ENCODE measurements at places on chromosomes 16 and 17. TPM values are rescaled to one million over a fixed set of nuclear protein-coding genes. Genes with fewer than 3 reads are reported as not detected.

Gene DOC2A
- total RNA-seq = 8.1 TPM

DNA sequence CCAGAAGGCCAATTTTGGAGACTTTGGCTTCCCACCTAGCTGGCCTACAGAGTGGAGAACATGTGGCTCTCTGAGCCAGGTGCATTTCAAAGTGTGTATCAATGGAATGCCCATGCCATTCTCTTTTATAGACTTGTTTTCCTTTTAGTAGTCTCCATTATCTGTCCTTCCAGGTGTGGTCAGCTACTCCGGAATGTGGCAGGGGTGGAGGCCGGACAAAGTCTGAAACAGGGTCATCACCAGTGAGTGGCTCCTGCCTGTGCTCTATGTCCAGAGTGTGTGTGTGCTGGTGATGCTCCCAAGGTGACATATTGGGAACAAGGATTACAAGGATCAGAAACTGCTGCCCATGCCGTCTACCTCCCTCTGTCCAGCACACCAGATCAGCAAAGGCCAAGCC, 3.8 kb upstream of the TMEM220 start:
- peaks cover 8% of the 10 kb centered on the region for H3K4me1 ChIP-seq
- H3K4me3 ChIP-seq = no peak overlapping the region
- H3K36me3 ChIP-seq = no peaks in the 10 kb centered on the region
- peaks cover 26% of the 10 kb centered on the region for H3K27me3 ChIP-seq
- H3K27ac ChIP-seq = no peak overlapping the region

DNA sequence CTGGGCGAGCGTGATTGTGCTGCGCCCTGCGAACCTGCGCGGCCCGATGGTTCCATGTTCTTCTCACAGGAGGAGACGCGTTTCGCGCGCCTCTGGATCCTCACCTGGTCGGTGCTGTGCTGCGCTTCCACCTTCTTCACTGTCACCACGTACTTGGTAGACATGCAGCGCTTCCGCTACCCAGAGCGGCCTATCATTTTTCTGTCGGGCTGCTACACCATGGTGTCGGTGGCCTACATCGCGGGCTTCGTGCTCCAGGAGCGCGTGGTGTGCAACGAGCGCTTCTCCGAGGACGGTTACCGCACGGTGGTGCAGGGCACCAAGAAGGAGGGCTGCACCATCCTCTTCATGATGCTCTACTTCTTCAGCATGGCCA, 1.0 kb downstream of the FZD2 start:
- H3K36me3 ChIP-seq = no peaks in the 10 kb centered on the region
- peaks cover 43% of the 10 kb centered on the region for H3K4me1 ChIP-seq
- DNase-seq = peak; percentile 45
- peak overlapping the region; percentile 95 for H3K4me3 ChIP-seq

Gene HEATR9
- not detected for total RNA-seq

GRCh38 chr16:51143196-51143977, 7.7 kb downstream of the SALL1 start:
- H3K4me3 ChIP-seq = peak overlapping the region; percentile 97
- H3K27me3 ChIP-seq = no peaks in the 10 kb centered on the region
- DNase-seq = peak; percentile 75
- peaks cover 18% of the 10 kb centered on the region for H3K36me3 ChIP-seq
- H3K27ac ChIP-seq = peak overlapping the region; percentile 49

DNA sequence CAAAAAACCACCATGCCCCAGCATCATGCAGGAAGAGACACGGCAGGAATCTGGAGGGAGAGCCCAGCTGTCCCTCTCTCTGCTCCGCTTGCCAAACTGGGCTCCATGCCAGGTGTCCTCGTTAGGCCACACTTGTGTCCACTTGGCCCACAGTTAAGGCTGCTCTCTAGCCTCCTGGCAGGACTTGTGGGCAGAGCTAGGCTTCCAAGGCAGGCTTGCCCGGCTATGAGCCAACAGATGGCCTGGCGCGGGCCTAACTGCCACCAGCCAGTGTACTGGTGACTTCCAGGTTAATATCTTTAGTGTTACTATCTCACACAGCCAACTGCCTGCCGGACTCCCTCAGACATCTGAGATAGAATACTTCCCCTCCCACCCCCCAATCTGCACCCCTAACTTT, 10.6 kb downstream of the ATP6V0D1 start:
- H3K4me1 ChIP-seq = no peaks in the 10 kb centered on the region
- H3K27me3 ChIP-seq = no peaks in the 10 kb centered on the region
- no peak for DNase-seq
- no peak overlapping the region for H3K27ac ChIP-seq

DNA sequence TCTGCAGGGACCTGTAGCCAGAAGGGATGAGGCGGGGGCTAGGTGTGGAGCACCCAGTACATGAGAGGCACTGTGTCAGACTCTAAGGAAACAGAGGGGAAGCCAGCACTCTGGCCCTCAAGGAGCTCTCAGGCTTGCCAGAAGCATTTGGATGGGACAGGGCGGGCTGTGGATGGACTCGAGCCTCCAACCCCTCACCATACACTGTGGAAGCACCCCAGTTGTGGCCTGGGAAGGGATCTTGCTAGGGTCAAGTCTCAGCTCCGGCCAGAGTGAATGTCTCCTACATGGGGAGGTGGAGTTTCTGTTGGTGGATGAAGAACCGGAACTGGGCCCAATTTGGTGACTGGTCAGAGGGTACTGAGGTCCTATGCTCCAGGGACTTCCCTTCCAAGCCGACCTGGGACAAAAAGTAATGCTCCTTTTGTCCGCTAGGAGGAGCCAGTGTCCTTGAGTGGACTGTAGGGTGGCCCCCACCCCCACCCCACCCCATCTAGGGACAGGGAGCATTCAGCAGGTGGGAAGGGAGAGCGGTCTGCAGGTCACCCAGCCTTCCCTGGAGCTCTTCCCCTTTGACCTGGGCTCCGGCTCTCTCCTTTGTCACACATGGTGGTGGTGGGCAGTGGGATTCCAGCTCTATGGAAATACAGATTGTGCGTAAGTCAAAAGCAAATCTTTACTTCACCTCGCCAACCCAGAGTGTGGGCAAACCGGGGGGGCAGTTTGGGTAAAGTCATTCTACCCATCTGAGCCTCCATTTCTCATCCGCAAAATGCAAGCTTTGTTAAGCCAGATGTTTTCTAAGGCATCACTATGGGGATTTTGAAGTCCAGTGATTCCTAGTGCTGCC, 20.4 kb upstream of the PHB1 start:
- peak; percentile 62 for DNase-seq
- no peak overlapping the region for H3K4me3 ChIP-seq
- H3K4me1 ChIP-seq = peaks cover 29% of the 10 kb centered on the region
- H3K27me3 ChIP-seq = no peaks in the 10 kb centered on the region
- H3K36me3 ChIP-seq = no peaks in the 10 kb centered on the region

GRCh38 chr16:30721606-30722005, 22.6 kb downstream of the SRCAP start:
- no peaks in the 10 kb centered on the region for H3K27me3 ChIP-seq
- H3K36me3 ChIP-seq = peaks cover 11% of the 10 kb centered on the region
- DNase-seq = no peak
- H3K27ac ChIP-seq = no peak overlapping the region
- no peak overlapping the region for H3K4me3 ChIP-seq

- DNase-seq = no peak
- no peaks in the 10 kb centered on the region for H3K27me3 ChIP-seq
- H3K27ac ChIP-seq = no peak overlapping the region
- H3K4me3 ChIP-seq = no peak overlapping the region
These were observed 28.6 kb downstream of the AKAP1 start for GRCh38 chr17:57113656-57114055.

DNA sequence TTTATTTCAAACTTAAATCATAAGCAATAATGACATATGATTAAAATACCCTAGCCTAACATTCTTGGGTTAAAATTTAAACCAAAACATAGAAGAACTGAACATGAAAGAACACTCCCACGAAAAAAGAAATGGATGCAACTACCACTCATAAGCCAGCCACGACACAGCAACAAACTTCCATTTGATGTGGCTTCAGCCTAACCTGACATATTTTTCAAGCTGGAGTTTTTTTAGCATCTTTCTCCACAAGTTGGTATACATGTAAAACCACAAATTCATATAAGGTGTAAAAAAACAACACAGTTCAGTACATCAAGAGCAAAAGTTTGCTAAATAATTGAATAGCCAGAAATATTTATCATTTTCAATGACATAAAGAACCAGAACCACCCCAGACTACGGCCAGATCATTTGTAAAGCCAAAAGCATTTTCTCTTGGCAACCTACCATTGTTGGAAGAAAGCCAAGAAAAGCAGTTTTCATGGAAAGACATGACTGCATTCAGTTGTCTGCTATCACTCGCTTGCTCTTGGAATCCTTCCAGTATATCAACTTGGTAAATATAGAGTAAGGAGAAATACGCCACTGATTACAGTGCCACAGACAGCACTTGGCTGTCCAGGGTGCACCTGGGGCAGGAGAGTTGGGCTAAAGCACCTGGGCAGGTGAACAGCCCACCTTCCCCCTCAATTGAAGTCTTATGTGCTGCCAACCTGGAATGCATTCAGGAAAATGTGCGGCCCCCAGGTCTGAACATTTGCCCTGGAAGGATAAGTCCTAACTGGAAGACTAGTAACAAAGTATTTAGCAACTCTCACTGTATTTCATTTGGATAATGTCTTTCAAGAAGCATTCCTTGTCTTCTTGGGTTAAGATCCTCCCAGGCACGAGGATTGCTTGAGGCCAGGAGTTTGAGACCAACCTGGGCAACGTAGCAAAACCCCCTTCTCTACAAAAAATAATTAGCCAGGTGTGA, 60.5 kb downstream of the CREBBP start:
- H3K4me3 ChIP-seq = no peak overlapping the region
- no peaks in the 10 kb centered on the region for H3K27me3 ChIP-seq
- H3K27ac ChIP-seq = no peak overlapping the region

- H3K36me3 ChIP-seq = no peaks in the 10 kb centered on the region
- no peak overlapping the region for H3K27ac ChIP-seq
- no peak for DNase-seq
- H3K4me1 ChIP-seq = peaks cover 9% of the 10 kb centered on the region
- H3K4me3 ChIP-seq = no peak overlapping the region
These were observed 76.0 kb downstream of the IRX3 start for GRCh38 chr16:54210452-54211125.

DNA sequence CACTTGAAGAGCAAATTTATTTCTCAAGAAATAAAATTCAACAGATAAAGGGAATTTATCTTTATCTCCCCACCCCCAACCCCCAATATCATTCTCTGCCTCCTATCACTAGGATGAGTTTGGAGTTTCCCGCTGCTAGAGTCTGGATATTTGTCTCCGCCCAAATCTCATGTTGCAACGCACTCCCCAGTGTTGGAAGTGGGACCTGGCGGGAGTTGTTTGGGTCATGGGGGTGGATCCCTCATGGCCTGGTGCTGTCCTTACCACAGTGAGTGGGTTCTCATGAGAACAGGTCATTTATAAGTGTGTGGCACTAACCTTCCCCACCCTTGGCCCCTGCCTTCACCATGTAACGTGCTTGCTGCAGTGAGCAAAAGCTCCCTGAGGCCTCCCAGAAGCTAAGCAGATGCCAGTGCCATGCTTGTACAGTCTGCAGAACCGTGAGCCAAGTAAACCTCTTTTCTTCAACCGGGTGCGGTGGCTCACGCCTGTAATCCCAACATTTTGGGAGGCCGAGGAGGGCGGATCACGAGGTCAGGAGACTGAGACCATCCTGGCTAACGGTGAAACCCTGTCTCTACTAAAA, 6.5 kb downstream of the CEP20 start:
- DNase-seq = no peak
- H3K27me3 ChIP-seq = no peaks in the 10 kb centered on the region
- H3K4me1 ChIP-seq = peaks cover 8% of the 10 kb centered on the region
- no peaks in the 10 kb centered on the region for H3K36me3 ChIP-seq

- no peaks in the 10 kb centered on the region for H3K36me3 ChIP-seq
- no peak overlapping the region for H3K27ac ChIP-seq
- H3K4me3 ChIP-seq = no peak overlapping the region
- no peak for DNase-seq
These were observed 489.9 kb downstream of the SHISA9 start for GRCh38 chr16:13391337-13391736.

GRCh38 chr16:79293836-79294460, 306.6 kb downstream of the MAF start:
- no peak for DNase-seq
- no peaks in the 10 kb centered on the region for H3K36me3 ChIP-seq

- DNase-seq = peak; percentile 22
- no peaks in the 10 kb centered on the region for H3K4me1 ChIP-seq
- H3K27me3 ChIP-seq = peaks cover 13% of the 10 kb centered on the region
These were observed 20.1 kb upstream of the IRF8 start for GRCh38 chr16:85878875-85879274.

Gene DNAI2
- not detected for total RNA-seq

- no peaks in the 10 kb centered on the region for H3K27me3 ChIP-seq
- no peaks in the 10 kb centered on the region for H3K4me1 ChIP-seq
- H3K4me3 ChIP-seq = no peak overlapping the region
These were observed 1024.9 kb downstream of the KCNJ18 start for GRCh38 chr17:22717211-22717610.

Gene TBC1D3B
- total RNA-seq = 3.3 TPM

- peaks cover 21% of the 10 kb centered on the region for H3K4me1 ChIP-seq
- no peak overlapping the region for H3K4me3 ChIP-seq
- H3K27ac ChIP-seq = peak overlapping the region; percentile 98
- H3K36me3 ChIP-seq = no peaks in the 10 kb centered on the region
These were observed 68.4 kb downstream of the CMC2 start for GRCh38 chr16:80938004-80938878.

Gene ABCC12
- total RNA-seq = 0.12 TPM

DNA sequence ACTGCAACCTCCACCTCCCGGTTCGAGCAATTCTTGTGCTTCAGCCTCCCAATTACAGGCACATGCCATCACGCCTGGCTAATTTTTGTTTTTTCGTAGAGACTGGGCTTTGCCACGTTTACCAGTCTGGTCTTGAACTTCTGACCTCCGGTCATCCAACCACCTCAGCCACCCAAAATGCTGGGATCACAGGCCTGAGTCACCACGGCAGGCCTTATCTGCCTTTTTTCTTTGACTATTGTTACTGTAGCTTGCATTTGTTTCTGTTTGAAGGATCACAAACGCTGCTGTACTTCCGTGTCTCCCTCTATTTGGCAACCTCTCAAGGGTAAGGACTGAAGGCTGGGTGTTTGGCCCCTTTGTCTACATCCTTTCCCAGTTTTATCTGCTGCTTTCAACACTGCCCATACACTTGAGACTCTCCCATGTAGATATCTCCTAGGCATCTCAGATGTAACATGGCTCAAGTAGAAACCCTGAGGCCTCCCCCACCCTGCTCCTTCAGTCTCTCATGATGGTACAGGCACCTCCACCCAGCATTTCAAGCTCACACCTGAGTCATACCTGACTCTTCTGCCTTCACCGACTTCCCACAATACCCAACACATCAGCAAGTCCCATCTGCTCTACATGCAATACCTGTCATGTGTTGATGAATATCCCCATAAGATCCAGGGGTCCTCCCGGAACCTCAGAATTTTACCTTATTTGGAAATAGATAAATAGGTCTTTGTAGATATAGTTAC, 219.0 kb downstream of the CPPED1 start:
- no peak overlapping the region for H3K27ac ChIP-seq
- no peaks in the 10 kb centered on the region for H3K27me3 ChIP-seq
- no peak overlapping the region for H3K4me3 ChIP-seq
- no peak for DNase-seq
- no peaks in the 10 kb centered on the region for H3K36me3 ChIP-seq
